ENCODE measurements at places on chromosomes 13 and 19.

DNA sequence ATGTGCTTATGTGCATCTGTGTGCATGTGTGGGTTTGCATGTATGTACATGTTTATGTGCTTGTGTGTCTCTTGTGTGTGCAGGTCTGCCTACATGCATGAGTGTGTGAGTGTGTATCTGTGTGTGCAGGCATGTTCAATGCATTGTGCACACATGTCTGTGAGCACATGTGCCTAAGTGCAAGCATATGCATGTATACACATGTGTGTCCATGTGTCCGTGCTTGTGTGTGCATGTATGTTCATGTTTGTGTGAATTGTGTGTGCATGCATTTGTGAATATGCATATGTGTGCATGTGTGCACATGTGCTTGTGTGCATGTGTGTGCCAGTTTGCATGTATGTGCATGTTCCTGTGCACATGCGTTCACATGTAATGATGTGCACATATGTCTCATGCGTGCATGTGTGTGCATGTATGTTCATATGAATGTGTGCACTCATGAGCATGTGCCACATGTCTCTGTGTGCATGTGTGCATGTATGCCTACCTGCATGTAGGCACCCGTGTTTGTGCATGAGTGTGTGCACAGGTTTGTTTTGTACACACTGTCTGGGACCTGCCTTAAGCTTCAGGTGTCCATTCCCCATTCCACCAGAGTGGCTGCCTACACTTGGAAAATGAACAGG, 32.1 kb upstream of the PTPRS start:
- no peak for DNase-seq

DNA sequence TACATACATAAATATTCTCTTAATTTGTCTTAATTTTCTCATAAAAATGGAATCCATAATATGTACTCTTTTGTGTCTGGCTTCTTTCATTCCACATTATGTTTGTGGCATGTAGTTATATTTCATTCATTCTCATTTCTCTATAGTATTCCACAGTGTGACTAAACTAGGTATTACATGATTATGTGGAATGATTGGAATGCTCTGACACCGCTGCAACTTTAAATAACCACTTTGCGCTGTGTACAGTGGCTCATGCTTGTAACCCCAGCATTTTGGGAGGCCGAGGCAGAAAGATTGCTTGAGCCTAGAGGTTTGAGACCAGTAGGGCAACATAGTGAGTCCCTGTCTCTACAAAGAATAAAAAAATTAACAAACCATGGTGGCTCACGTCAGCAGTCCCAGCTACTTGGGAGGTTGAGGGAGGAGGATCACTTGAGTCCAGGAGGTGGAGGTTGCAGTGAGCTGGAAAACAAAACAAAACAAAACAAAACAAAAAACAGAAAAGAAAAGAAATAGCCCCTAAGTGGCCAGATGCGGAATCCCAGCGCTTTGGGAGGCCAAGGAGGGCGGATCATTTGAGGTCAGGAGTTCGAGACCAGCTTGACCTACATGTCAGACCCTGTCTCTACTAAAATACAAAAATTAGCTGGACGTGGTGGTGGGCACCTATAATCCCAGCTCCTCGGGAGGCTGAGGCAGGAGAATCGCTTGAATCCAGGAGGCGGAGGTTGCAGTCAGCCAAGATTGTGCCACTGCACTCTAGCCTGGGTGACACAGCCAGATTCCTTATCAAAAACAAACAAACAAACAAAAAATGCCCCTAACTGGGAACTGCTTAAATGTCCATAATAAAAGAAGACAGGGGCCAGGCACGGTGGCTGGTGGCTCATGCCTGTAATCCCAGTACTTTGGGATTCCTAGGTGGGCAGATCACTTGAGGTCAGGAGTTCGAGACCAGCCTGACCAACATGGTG, 8.0 kb upstream of the SAE1 start:
- no peak for DNase-seq

GRCh38 chr19:28301961-28302360, 911.0 kb downstream of the UQCRFS1 start:
- DNase-seq, result no peak

GRCh38 chr19:11674067-11674492, 64.7 kb downstream of the ZNF823 start:
- no peak for DNase-seq

DNA sequence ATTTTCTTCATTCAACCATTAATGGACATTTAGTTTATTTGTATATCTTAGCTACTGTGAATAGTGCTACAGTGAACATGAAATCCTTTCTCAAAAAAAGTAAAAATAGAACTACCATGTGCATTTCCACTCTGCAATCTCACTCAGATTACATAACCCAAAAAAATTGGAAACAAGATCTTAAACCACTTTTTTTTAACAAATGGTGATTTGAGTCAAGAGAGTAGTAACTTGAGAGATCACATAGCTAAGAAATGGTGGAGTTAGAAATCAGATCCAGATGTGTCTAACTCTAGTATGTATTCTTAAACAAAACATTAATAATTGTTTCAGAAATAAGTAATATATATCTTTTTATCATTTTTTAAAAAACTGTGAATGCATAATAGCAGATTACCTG, 318.3 kb upstream of the SGCG start:
- no peak for DNase-seq

DNA sequence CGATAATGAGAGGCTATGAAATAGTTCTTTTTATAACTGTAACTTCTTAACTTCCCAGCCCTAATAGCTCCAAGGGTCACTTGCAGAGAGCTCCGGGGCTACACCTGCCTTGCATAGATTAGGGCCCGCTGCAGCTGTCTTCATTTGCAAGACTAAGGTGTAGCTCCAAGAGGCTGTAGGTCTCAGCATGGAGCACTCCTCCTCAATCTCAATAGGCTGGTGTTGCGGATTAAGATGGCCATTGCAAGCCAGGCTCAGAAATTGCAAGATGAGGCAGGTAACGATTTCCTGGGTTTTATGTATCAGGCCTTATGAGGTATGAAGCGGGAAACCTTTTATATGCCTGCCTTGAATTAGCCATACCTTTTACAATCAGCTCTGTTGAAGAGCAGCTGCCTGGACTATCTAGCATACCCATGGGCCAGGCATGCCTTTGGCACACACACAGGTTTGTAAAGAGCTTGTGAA, 185.7 kb downstream of the TM9SF2 start:
- DNase-seq, result no peak

GRCh38 chr13:66266348-66266747, 963.8 kb downstream of the PCDH9 start:
- DNase-seq, result no peak

DNA sequence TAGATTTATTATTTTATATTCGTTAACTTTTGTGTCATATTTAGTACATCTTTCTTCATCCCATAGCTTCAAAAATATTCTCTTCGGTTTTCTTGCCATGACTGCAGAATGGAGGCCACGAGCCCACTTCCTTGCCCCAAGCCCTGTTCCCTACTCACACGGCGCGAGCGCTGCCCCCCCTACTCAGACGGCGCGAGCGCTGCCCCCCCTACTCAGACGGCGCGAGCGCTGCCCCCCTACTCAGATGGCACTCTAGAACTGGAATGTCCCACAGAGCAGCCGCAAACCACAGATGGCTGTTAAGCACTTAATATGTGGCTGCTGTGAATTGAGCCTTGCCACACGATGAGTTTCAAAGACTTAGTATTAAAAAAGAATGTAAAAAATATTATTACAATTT, 102.2 kb upstream of the PEG3 start:
- DNase-seq, result no peak

DNA sequence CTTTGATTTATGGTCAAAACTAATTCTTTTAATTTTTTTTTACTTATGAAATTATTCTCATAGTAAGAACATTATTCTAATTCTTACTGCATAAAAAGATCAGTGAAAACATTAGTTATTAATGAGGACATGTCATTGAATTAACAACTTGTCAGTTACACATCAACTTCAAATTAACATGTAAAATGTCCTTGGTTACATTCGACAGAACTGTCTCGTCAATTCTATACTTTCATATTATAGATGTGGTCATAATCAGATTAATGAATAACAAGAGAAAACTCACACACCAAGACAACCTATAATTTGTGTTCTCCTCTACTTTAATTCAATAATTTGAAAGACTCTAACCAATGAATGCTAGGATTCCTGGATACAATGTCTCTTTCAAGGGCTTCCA, 66.7 kb downstream of the KATNAL1 start:
- DNase-seq, result no peak
